ENCODE measurements at places on chromosomes 3 and 15. TPM values are rescaled to one million over a fixed set of nuclear protein-coding genes. Genes with fewer than 3 reads are reported as not detected.

- DNase-seq: no peak
Measured at GRCh38 chr3:100335434-100335833, 877 bp downstream of the NIT2 start.

GRCh38 chr15:64112904-64113303 is 17.1 kb downstream of the SNX1 start:
- DNase-seq: no peak

The PRICKLE2 gene
- polyA plus RNA-seq: 6.9 TPM

DNA sequence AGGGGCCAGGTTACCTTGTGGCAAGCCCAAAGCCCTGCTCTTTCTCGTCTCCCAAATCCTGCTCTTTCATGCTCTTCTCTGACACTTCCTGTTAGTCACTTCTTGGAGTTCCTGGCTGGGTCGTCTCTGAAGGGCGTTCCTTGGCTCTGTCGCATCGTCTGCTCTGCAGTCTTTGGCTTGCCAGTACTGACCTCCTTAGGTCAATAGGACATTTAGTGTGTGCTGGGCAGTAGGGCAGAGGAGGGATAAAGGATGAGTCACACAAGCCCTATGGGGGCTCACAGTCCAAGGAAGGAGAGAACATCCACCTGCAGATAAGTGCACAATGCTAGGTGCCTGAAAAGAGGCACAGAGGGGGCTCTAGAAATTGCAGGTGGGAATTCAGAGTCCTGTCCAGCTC is 87.5 kb downstream of the FAM43A start:
- DNase-seq: no peak

GRCh38 chr15:77944002-77944867 is 133.3 kb downstream of the TBC1D2B start:
- no peak for DNase-seq

DNA sequence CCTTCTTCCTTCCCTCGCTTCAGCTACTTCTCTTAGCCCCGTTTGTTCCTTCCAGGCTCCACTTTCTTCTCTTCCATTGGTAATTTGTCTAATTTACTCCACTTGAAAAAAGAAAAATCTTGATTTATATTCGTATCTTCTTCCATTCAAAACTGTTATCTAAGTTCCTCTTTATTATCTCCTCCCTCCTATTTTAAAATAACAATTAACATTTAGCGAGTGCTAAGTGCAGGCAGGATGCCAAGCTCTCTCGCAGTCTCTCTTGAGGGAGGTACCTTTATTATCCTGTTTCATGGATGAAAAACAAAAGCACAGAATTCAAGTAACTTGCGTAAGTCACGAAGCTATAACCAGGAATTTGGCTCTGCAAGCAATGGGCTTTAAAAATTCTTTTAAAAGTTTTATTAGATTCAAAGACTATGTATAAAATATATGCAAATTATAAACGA is 418.9 kb upstream of the NAALADL2 start:
- peak; percentile 46 for DNase-seq

DNA sequence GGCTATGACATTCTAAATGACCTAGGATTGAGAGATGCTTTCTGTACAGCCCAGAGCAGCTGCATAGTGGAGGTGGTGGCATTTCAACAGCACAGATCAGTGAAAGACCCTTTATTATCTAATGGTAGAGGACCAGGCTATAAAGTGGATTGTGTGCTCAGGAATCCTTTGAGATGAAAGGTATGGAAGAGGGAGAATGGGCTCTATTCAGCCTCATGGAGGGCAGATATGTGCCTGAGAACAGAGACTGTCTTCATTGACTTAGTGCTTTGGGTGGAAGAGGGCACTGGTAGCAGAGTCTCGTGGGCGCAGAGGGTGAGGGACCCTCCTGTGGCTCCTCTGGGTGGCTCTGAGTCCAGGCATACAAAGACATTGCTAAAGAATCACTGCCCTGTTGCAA is 130.0 kb upstream of the SLC24A5 start:
- DNase-seq: no peak

GRCh38 chr3:52450489-52451236 is 3.2 kb downstream of the TNNC1 start:
- DNase-seq: no peak

GRCh38 chr3:72996473-72997333 is at the start of gene PPP4R2:
Gene PPP4R2 (plus strand): TSS chr3:72996811. CDS start chr3:72997038, 227 bp downstream.
- DNase-seq: peak; percentile 61

- DNase-seq: no peak
Measured at GRCh38 chr15:25504307-25504706, 65.5 kb upstream of the UBE3A start.

DNA sequence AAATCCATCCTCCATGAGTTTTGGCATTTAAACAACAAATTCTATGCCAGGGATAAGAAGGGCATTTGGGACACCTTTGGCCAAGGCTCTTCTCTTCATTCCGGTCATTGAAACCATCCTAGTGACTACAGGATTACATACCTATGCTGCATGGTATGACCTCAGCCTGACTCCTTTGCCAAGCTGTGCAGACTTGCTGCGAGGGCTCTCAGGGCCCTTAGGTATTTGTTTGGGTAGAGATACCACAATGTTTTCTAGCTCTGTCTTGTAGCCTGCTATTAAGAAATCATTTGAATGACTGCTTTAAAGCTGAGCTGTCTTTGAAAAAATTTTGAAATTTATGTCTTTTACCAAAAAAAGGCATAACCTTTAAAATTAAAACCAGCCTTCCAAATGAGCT is 749.8 kb upstream of the SGO1 start:
- no peak for DNase-seq

DNA sequence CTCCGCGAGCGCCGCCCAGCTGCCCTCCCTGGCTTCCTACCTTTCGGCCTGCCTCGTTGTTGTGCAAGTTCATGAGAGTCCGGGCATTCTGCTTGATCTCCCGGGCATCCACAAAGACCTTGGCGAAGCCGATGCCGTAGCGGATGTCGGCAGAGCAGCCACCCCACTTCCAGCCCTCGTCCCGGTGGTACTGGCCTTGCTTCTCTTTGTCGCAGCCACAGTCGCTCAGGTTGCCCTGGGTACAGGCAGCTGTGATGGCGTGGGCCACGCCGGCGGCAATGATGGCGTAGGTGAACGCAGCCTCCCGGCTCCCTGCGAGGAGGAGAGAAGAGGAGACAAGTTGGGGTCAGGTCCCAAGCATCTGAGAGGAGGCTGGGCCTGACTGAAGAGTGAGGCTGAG is 25.4 kb downstream of the WNT7A start:
- DNase-seq: no peak

The KY gene
- polyA plus RNA-seq: 73.0 TPM

The GABRB3 gene
- polyA plus RNA-seq: 1.0 TPM

- DNase-seq: no peak
Measured at GRCh38 chr3:119834754-119835370, 53.0 kb downstream of the NR1I2 start.

DNA sequence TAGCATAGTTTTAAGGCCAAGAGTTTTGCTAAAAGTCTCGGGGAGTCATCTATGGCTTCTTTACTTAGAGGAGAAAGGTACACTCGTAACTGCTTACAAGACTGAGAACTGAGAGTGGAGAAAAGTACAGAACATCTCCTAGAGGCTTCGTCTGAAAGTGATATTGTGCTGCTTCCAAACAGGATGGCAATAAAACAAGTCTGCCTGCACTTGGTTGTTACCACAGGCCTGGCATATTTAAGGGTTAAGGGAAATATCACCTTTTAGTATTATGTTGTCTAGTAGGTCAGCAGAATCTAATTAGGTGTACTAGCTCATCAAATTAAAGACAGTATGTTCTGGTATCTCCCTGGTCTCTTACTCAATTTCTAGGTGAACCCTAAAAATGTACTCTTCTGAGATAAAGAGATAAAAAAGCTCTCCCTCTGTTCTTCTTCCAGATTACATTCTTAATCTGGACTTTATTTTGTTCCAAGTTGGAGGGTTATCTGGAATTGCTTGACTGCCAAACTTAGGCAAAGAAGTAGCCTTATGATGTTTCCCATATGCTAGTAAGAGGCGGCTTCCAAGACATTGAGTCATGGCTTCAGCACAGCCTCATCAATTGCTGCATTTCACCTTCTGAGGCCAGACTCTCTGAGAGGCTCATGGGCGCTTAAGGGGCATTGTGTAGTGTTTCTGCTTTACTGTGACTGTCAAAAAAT is 181.3 kb downstream of the LSAMP start:
- DNase-seq: no peak

DNA sequence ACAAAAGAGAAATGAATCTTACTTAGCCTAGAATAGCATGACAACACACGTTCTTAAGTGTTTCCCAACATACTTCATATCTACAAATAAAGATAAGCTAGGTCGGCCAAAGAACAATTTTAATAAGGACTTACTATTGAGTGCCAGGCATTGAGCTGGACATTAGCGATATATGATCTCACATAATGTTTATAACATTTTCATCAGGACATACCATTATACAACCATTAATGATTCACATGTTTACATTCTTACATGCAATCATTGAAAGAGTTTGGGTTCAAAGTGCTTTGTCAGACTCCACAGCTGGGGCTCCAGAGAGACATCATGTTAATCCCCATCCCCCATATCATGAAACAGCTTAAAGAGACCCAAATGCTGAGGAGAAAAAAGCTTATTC is 189.0 kb downstream of the STT3B start:
- no peak for DNase-seq

GRCh38 chr3:25910997-25911396 is 121.1 kb downstream of the OXSM start:
- no peak for DNase-seq

The MRAS gene
- polyA plus RNA-seq: 69.6 TPM

The SLC9C1 gene
- polyA plus RNA-seq: 0.42 TPM

GRCh38 chr3:126646674-126647073 is 8.2 kb downstream of the TXNRD3 start:
- no peak for DNase-seq

The CHRD gene
- 19.2 TPM for polyA plus RNA-seq

The FOXL2 gene
- polyA plus RNA-seq: not detected

The CCR4 gene
- polyA plus RNA-seq: 0.04 TPM

DNA sequence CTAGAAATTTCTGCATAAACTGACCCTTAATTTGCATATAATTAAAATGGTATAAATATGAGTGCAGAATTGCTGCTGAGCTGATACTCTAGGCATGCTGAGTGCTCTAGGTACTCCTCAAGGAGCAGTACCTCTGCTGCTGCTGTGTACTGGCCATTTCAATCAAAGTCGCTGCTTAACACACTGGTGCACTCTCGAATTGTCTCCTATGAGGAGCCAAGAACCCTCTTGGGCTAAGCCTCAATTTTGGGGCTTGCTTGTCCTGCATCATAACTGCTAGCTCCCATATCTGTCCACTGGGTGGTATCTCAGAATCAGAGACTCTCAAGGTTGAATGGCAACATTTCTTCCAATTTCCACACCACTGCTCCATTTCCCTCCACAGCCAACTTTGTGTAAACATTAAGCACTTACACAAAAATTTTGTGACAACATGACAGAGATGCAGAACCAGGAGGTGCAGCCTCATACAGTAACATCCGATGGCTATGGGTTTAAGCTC is 82.5 kb downstream of the XXYLT1 start:
- no peak for DNase-seq

- DNase-seq: no peak
Measured at GRCh38 chr3:157407769-157408168, 28.9 kb upstream of the PTX3 start.

The TFRC gene
- polyA plus RNA-seq: 58.9 TPM

DNA sequence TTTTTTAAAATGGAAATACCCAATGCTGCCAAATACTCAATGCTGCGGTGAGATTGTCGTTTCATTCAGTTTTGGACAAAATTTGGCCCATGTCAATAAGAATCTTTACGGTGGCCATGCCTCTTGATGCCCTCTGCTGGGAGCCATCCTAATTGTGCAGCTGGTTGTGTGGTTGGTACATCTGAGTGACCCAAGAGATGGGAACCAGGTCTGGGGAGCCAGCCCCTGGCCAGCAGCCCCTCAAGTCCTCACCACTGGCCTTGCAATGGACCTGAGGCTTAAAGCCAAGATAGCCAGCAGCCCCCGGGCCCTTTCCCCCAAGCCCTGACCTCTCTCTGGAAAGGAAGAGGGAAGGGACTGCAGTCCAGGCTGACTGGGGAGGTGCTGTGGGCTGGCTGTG is 36.4 kb upstream of the ESYT3 start:
- no peak for DNase-seq

GRCh38 chr3:176992978-176993377 is 204.3 kb downstream of the TBL1XR1 start:
- DNase-seq: no peak

- no peak for DNase-seq
Measured at GRCh38 chr15:53837263-53837662, 77.8 kb upstream of the WDR72 start.

The GOLGA8Q gene
- polyA plus RNA-seq: 2.0 TPM

DNA sequence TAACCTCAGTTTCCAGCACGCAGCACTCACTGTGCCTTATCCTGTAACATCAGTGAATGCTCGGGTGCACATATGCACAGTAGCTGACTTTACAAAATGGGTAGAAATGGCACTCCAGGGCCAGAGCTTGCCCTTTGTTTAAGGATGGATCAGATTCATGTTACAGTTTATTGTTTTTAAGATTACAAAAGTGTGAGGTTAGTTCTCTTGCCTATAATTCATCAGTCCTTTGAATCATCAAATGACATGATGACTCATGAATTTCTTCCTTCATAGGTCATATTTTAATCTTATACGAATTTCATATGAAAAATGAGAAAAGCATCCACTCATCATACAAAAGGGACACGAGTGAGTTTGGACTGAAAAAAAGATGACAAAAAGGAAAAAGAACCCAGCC is 545.3 kb downstream of the GBE1 start:
- DNase-seq: no peak

DNA sequence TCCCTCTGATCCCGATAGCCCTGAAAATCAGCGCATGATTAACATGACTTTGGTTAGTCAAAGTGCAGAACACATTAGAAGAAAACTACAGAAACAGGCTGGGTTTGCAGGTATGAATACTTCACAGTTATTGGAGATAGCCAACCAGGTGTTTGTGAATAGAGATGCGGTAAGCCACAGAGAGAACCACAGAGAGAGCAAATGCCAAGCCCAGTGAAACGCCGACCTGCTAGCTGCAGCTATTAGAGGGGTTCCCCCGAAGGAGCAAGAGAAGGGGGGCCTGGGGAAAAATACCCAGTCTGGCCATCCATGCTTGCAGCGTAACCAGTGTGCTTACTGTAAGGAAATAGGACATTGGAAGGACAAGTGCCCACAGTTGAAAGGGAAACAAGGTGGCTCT is 523.9 kb upstream of the CNTN3 start:
- no peak for DNase-seq

The CNTN6 gene
- polyA plus RNA-seq: 1.2 TPM

DNA sequence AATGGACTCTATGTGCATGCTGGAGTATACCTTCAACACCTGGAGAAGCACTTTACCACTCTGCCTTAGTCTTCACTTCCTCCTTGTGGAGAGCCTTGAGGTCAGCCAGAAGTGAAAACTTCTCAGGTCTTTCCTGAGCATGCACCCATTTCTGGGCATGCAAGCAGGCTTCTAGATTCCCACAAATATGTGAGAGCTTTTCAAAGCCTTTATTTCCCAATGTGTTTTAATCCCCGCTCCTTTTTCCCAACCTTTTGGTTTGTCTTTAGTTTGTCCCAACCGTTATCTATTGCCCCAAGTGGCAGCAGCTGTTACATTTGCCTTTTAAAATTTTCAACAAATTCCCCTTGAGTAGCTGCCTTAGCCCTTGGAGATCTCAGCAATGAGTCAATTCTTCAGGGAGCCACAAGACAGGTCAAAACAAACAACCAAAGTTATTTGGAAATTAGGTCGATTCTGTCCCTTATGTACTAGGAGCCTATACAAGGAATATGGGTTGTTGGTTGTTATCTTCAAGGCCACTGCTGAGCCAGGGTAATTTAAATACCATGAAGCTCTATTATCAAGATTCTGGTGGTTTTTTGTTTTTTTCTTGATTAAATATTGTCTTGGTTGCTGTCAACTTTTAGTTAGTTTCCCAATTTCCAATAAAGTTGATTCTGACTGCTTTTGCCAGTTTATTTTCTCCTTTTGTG is 44.4 kb downstream of the LSM3 start:
- DNase-seq: no peak
